Thoracic aorta (tissue), 2 donors: ENCODE measurements at places on chromosomes 1 and 21. TPM values are rescaled to one million over a fixed set of nuclear protein-coding genes. Genes with fewer than 3 reads are reported as not detected.

Gene PLPPR4
- 1.2 TPM for total RNA-seq

Gene DEGS1
- 111 TPM for total RNA-seq

DNA sequence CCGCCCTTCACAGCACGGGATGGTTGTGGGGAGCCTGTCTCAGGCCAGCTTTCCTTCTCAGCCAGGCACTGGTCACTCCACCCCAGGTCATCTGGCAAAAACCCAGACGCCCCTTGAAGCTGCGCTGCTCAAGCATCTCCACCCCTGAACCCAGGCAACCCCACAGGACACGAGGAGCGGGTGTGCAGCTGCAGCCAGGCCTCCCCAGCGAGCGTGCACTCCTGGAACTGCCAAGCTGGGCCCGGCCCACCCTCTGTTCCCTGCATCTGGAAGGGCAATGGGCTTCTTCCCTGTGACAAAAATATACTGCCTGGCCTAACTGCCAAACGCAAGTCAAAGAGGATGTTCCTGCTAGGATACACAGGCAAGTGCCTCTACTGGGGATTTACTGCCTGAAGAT lies 39.7 kb downstream of the SLC66A1 start:
- H3K27me3 ChIP-seq: no peaks in the 10 kb centered on the region
- no peak for DNase-seq
- H3K4me3 ChIP-seq: no peak overlapping the region
- H3K4me1 ChIP-seq: no peaks in the 10 kb centered on the region
- H3K36me3 ChIP-seq: peaks cover 66% of the 10 kb centered on the region

DNA sequence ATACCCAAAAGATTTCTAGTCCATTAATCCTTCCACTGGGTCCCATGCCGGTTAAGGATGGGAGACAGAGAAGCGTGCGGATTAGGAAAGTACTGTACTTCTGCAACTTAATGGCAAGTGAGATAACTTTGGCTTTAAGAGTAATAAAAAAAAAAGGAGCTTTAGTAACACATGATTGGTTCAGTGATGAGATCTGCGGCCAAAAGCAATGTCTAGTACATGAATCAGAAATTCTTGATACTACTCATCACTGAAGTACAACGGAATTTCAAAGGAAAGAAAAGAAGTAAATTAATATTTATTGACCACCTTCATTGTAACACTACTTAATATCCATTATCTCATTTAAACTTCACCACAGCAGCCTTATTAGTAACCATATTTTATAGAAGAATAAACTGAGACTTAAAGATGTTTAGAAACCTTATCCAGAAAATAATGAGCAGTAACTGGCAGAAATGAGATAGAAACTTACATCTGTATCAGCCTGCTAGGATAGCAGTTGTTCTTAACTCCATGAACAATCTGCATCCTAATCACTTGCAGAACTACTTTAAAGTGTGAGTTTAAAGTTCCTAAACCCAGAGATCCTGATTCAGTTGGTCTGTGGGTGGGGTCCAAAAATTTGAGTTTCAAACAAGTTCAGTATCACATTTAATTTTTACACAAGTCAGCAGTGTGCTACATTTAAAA lies 14.1 kb upstream of the NUF2 start:
- no peak for DNase-seq
- no peaks in the 10 kb centered on the region for H3K4me1 ChIP-seq
- H3K27ac ChIP-seq: no peak overlapping the region
- H3K4me3 ChIP-seq: no peak overlapping the region
